ENCODE measurements at places on chromosomes 4 and X. TPM values are rescaled to one million over a fixed set of nuclear protein-coding genes. Genes with fewer than 3 reads are reported as not detected.

Gene DGKK
- total RNA-seq: not detected

Gene DMRTC1B
- not detected for total RNA-seq

Gene ATXN3L
- not detected for total RNA-seq

Gene C4orf50
- not detected for total RNA-seq

Gene ADAM29
- not detected for total RNA-seq

Gene GNRHR
- not detected for total RNA-seq

All from cardiac atrium fibroblast (primary cell).